ENCODE measurements at places on chromosomes 12 and 14.

GRCh38 chr14:102793531-102794328 lies 16.5 kb downstream of the TRAF3 start:
- no peak for DNase-seq

- DNase-seq: no peak
Measured at GRCh38 chr12:124915239-124916236, 1.1 kb upstream of the UBC start.

DNA sequence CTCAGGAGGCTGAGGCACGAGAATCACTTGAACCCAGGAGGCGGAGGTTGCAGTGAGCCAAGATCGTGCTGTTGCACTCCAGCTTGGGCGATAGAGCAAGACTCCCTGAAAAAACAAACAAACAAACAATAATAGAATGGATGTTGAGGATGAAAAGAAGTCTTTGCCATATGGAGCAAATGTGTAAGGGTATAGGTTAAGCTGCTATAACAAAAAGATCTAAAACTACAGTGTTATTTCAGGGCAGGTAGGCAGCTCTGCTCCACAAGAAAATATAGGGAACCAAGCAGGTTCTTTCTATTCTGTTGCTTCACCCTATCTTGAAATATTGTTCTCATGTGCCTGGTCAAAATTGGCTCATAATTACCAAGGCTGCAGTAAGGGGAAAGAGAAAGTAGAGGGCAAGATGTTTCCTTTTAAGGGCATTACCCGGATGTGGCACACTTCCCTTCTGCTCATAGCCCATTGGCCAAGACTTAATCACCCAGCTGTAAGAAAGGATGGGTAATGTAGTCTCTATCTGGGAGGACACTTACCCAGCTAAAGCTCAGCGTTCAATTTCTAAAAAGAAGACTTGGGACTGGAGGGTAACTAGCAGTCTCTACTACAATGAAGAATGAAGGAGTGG lies 23.5 kb downstream of the SDSL start:
- no peak for DNase-seq

DNA sequence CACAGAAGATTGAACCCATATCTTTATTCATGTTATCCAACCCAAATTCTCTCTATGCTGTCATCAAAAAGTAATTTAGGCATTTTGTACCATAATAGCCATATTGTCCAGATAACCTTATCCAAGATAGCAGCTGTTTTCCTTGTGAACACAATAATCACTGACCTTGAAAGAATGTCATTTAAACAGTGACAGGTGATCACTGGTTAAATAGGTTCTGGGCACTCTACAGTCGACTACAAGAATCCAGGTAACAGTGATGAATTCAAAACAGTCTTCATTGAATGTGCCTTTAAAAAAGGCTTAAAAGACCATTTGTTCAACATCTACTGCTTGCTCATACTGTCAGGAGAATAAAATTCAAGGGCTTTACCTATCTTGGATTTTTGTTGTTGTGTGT lies 4.6 kb upstream of the SPX start:
- no peak for DNase-seq

DNA sequence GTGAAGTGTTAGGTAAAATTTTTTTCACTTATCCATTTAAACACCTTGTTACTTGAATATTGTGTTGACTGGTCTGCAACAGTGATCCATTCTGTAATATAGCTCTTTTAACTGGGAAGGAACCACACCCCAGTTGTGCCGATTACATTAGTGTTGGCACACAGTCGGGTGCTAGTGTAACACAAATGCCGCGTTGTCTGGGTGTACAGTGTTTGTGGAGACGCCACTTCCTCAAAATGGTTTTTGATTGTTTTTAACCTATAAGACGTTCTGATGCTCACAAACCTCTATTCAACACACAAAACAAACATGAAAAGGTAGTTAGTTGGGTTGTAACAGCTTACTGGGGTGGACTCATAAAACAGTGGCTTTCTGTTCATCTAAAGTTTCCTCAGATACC lies 48.0 kb upstream of the TRAF3 start:
- no peak for DNase-seq

DNA sequence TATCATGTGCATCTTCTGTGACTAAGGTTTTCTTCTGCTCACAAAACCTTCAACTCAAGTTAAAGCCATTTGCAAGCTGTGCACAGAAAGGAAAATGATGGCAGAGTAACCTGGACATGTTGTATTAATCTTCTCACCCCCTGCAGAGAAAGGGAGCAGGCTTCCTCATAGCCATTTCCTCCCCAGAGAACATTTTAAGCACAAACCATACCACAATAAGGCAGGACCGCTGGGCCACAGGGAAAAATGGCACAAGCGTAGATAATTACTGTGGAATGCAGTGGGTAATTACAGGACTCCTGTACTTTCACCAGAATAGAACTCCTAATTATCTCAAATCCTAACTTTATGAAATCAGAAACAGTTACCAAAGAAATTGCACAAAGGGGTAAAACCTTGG lies 215.7 kb downstream of the KIF21A start:
- no peak for DNase-seq

DNA sequence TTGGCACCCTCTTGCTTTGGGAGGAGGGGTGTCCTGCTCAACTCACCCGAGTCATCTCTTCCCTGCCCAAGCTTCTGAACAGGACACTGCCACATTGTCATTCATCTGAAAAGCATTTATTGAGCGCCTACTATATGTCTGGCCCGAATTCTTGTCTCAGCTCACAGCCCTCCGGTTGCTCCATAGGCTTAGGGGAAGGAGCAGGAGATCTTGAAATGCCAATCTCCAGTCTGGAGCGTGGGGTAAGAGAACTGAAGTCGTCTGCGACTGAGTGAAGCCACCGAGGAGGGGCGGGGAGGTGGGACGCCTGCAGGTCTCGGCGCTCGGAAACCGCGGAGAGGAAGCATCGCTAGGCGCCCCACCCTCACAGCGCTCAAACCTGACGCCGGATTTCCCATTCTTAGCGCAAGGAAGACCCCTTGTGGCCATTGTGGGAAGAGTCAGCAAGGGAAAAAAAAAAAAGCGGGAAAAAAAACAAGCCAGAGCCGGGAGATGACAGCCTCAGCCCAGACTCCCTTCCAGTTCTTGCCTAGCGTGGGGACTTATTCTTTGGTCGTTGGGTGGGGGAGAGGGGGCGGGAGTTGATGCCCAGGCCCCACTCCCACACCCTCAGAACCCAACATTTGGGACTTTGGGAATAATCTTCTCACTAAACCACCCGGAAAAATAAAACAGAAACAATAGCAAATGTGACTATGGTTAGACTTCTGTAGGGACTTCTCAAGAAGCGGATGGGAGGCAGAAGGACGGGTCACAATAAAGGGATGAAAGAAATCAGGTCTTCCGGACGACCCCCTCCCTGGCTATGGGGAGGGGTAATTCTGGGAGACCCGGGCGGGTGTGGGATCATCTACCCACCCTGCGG lies 28.2 kb upstream of the SMUG1 start:
- peak; percentile 75 for DNase-seq

DNA sequence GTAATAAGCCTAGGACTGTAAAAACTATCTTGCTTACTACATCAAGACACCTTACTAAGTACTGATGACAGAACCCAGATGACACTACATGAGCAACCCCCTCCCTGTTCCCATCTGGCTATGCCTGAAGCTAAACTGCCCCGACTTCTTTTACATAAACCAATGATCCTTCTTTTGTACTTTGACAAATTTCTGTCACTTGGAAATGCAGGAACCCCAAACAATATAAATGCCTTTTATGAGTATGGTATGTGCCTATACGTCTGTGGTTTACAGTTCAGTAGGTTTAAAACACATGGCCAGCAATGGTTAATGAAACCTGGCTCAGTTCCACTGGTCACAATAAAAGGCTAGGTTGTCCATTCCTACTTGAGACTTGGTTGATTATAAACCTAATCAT lies 6.1 kb downstream of the SYCP3 start:
- DNase-seq: no peak

GRCh38 chr12:121812320-121812871 lies 8.6 kb downstream of the SETD1B start:
- DNase-seq: no peak

- DNase-seq: no peak
Measured at GRCh38 chr14:53865711-53866110, 90.9 kb downstream of the BMP4 start.

- no peak for DNase-seq
Measured at GRCh38 chr12:128803788-128804187, 20.0 kb downstream of the SLC15A4 start.

- no peak for DNase-seq
Measured at GRCh38 chr14:70203686-70204085, 14.9 kb upstream of the SLC8A3 start.

GRCh38 chr12:6171409-6172015 lies 28.7 kb upstream of the CD9 start:
- DNase-seq: no peak

DNA sequence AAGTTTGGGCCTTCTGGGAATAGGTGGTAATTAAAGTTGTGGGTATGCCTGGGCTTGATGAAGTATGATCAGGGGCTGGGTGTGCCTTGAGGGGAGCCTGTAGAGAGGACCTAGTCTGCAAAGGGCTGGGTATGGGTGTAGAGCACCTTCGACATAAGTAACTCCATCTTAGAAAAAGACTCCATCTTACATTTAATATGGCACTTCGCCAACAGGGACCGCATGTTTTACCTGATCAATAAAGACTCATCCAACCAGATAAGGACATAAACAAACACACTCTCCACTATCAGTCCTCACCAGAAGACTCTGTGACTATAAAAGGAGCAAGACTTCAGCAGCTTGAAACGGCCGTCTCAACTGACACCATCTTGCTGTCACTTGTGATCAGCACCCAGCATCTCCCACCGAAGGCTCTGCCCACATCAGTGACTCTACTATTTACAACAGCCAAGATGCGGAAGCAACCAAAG lies 23.5 kb upstream of the GPR68 start:
- no peak for DNase-seq

- DNase-seq: no peak
Measured at GRCh38 chr12:7017870-7018349, 366 bp downstream of the LPCAT3 start.

DNA sequence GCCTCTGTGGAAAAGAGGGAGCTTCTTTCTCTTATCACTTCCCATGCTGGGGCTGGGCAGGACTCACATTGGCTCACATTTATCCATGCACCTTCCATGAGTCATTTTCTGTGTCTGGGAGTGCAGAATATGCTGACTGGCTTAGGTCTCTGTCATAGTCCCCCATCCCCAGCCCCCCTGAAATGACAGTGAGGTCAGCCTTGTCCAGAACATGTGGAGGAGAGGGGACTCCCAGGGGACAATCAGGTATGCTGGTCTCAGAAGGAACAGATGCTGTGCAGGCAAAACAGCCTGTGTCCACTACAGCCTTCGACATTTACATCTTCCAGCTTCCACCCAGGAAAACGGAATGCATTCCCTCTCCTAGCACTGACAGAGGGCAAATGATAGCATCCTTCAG lies 35.0 kb downstream of the ADGRD1 start:
- DNase-seq: no peak

DNA sequence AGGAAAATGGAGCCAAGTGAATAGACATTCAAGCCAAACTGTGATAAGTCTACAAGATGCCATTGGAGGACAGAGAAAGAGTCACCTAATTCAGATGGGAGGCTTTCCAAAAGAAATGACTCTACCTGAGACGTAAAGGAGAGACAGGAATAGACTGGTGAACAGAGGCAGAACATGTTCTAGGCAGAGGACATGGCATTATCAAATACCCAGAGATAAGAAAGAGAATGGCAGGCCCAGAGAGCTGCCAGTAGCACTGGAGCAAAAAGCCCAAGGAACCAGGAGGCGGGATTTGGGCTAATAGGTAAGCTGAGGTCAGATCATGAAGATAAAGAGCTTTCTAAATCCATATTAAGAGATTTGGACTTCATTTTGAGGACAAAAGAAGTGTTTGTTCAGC lies 207.1 kb downstream of the AKAP6 start:
- DNase-seq: no peak

GRCh38 chr12:19744705-19745218 lies 305.5 kb downstream of the AEBP2 start:
- no peak for DNase-seq

- DNase-seq: peak; percentile 60
Measured at GRCh38 chr12:57583008-57583831, 7.8 kb upstream of the PIP4K2C start.

DNA sequence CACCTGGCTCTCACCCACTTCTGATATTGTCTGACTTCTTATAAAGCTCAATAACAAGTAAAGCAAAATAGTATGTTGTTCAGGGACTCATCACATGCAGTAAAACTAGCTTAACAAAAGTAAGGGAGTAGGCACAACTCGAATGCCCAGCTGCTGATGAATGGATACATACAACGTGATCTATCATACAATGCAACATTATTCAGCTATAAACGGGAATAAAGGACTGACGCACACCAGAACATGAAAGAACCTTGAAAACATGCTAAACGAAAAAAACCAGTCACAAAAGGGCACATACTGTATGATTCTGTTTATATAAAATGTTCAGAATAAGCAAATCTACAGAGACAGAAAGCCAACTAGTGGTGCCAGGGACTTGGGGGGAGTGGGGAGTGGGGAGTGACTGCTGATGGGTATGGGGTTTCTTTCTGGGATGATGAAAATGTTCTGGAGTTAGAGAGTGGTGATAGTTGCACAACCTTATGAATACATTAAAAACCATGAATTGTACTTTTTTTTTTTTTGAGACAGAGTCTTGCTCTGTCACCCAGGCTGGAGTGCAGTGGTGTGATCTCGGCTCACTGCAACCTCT lies 11.1 kb downstream of the PLBD2 start:
- DNase-seq: no peak

- no peak for DNase-seq
Measured at GRCh38 chr12:88310666-88311065, 168.6 kb downstream of the TMTC3 start.

GRCh38 chr12:69392179-69392928 lies 32.8 kb downstream of the YEATS4 start:
- DNase-seq: no peak

GRCh38 chr14:96735526-96735925 lies 61.7 kb upstream of the VRK1 start:
- no peak for DNase-seq

- DNase-seq: no peak
Measured at GRCh38 chr12:81221681-81222080, 143.8 kb downstream of the ACSS3 start.

GRCh38 chr12:50222275-50222783 lies 55.2 kb upstream of the CERS5 start:
- DNase-seq: no peak

GRCh38 chr12:124510301-124510970 lies 57.0 kb downstream of the NCOR2 start:
- DNase-seq: no peak

GRCh38 chr12:120225852-120226640 lies 25.1 kb upstream of the RPLP0 start:
- DNase-seq: peak; percentile 21

- DNase-seq: no peak
Measured at GRCh38 chr12:126706300-126706699, 1560.7 kb upstream of the TMEM132C start.

DNA sequence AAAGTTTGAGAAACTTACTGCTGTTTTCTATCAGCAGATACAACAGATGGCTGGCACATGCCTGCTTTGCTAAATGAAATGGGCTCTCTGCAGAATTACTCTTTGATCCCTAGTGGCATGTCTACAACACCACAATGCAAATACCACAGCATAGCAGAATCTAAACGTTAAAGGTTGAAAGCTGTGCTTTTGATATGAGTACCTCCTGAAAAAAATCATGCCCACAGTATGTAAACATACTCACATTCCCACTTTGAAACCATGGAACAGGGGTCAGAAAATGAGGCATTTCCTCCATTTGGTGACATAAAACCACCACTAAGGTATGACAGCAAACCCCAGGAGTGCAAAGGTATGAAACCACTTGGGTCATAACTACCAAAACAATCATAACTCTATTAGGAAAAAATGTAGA lies 7.5 kb downstream of the WIF1 start:
- no peak for DNase-seq

Data from activated T-helper 2 cell treated with anti-CD3 and anti-CD28 coated beads, Interferon-gamma antibody, Interleukin-2, Interleukin-4, amounts not matched to agents 10 μg/mL and 5 μg/mL and 100 μg/mL, durations not matched to agents 14 hours and 24 hours and 36 hours (primary cell).